ENCODE measurements at places on chromosomes 3 and 15. TPM values are rescaled to one million over a fixed set of nuclear protein-coding genes. Genes with fewer than 3 reads are reported as not detected.

The SELENOS gene
- 44.7 TPM for total RNA-seq

The TRPM1 gene
- total RNA-seq = not detected

The PTPRG gene
- 44.3 TPM for total RNA-seq

The GPR149 gene
- total RNA-seq = not detected

The CERS3 gene
- 0.38 TPM for total RNA-seq

The SKIC8 gene
- total RNA-seq = 46.1 TPM

The TMEM108 gene
- total RNA-seq = 6.7 TPM

The LOXL1 gene
- 17.1 TPM for total RNA-seq

The TMEM45A gene
- 9.9 TPM for total RNA-seq

DNA sequence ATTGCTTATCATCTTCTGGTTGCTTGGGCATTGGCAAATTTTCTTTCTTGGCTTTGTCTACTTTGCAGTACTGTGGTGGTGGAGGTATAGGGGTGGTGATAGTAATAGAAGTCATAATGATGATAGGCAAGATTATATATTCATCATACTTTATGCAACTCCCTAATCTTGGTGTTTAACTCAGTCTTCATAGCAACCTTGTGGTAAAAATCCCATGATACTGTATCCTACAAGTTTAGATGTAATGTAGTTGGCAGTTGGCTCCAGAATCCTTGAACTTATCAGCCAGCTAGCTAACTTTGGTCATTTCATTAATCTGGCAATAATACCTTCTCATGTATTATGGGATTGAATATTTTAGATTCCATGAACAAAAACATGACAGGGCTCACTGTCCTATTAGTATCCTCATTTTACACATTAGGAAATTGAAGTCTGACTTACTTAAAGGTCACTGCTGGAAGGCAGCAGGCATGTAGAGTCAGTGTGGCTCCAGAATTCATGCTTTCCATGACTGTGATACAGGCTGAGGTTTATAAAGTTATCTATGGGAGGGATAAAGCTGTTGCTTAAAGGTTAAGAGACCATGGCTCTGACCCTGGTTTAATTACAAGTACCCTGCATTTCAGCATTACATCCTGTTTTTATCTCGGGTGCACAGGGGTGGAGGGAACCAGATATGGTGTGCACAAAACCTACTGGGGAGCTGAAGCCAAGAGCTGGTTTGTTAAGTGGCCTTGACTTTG lies 33.3 kb downstream of the RBMS3 start:
- DNase-seq = no peak

- DNase-seq = no peak
Measured at GRCh38 chr15:58179206-58179605, 41.0 kb downstream of the AQP9 start.

DNA sequence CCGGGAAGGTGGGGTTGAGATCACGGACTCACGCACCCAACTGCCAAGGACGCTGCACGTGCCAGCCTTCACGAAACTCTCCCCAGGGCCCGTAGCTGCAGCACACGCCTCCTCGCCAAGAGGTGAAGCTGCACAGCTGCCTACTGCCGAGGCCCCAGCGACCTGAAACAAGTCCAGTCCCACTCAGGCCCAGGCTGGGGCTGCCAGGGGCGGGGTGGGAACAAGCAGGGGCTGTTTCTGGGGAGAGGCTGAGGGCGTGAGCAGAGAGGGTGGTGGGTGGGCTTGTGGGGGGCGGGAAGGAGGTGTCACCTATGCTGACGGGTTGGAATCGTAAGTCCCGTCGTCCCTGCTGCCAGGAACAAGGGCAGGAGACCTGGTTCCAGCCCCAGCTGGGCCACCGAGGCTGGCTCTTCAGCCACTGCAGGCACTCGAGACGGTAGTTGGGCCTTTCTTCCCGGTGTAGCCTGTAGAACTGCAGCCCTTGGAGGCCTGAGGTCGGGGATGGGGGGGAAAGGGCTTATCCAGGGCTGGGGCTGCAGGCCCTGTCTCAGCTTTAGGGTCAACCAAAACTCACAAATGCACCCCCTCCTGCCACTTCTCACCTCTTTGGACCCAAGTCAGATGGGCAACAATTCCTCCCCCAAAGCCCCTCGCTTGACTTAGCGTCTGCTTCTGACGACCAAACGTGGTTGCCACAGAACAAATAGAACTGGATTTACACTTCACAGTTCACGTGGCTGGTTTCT lies 44.4 kb downstream of the MUC20 start:
- no peak for DNase-seq

GRCh38 chr3:38805765-38806386 lies 10.1 kb downstream of the SCN10A start:
- DNase-seq = peak; percentile 64

DNA sequence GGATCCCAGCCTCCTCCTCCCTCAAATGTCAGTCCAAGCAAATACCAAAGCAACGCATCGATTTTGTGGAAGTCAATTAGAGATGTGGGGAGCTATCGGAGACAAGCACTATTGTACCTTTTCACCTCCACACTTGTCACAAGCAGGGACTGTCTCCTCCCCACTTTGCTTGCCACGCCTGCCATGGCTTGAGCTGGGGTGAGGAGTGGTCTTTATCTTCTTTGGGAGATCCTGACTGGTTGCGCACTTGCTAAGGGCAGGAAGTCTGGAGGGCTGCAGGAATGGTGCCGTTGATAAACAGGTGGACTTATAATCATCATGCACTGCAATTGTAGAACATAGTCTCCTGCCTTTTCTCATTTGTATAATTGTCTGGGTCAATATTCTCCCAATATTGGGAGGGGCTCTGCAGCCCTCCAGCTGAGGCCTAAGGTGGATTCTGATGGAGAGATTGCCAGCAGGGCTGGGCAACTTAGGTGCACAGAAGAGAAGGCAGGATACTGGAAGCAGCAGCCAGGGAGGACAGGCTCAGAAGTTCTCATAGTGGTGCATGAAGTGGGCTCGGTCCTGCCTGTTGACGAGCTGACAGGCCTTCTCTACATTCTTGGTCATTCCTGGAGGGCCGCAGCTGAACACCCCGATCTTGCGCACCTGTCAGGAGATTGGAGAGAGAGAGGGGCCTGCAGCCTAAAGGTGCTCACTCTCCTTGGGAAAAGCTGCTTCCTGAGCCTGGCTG lies 20.2 kb downstream of the DUOX2 start:
- DNase-seq = no peak

GRCh38 chr3:29887451-29887850 lies 606.6 kb downstream of the RBMS3 start:
- no peak for DNase-seq

DNA sequence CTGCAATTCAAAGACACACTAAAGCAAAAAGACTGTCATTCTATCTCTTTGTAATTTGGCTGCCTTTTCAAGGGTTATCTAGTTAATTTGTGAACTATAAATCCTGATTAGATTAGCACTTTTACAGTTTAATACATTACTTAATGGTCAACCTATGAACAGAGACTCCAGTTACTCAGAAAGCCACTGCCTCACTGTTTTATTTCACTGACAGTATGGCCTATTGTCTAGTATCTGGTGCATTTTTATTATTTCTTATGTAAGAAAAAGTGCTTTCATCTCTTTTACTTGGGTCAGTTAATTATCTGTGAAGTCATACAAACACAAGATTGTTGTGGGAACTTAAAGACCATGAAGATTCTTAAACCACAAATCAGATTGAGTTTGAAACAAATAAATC lies 133.8 kb downstream of the ZBBX start:
- DNase-seq = no peak

DNA sequence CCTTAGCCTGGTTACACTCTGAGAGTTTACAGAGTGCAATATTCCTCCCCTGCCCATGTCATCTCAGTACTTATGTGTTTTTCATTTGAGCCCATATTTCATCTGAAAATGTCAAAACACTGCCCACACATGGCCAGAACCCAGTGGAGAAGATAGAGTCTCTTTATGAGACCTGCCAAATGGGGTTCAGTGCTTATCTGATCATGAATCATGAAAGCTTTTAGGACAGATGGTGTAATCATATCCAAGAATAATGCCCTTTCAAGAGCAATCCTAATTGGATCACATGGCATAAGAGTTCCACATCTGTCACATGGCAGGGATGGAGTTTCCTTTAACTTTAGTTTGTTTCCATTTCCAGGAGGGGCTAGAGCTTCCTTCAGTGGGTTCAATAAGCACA lies 77.2 kb upstream of the AGBL1 start:
- no peak for DNase-seq

- no peak for DNase-seq
Measured at GRCh38 chr3:105846809-105847208, 22.0 kb downstream of the CBLB start.

DNA sequence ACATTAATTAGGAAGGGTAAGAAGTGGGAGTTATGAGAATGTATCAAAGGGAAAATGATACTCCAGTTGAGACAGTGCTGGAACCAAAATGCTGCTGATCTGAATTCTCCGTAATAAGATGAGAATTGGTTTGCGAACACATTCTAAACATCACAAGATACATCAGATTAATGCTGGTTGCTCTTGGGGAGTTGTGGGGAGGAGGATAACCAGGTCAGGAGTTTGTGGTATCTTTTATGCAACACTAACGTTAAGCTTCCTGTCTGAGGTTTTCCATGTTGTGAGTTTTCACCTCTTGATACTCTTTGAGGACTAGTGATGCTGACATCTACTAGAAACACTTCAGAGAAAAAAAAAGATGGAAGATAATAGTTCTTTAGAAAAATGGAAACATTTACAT lies 47.2 kb downstream of the PPARG start:
- DNase-seq = no peak

- no peak for DNase-seq
Measured at GRCh38 chr15:77002954-77003912, 8.3 kb downstream of the PSTPIP1 start.

DNA sequence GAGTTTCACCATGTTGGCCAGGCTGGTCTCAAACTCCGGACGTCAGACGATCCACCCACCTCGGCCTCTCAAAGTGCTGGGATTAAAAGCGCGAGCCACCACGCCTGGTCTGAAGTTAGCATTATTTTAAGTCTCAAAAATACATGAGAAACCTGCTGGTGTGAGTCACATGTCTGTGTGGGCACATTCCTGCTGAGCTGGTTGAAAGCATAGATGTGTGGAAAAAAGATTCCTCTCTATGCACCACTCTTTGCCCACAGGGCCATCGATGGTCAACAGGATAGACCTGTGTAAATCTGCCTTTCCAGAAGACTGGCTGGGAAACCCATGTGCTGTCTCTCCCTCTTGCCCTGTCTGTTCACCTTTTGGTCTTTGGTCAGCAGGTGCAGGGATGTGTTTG lies 63.5 kb downstream of the CHRD start:
- DNase-seq = no peak

- no peak for DNase-seq
Measured at GRCh38 chr3:196517162-196517800, 2.1 kb upstream of the SMCO1 start.

GRCh38 chr3:42780892-42781700 lies 8.0 kb upstream of the CCDC13 start:
- peak; percentile 16 for DNase-seq

DNA sequence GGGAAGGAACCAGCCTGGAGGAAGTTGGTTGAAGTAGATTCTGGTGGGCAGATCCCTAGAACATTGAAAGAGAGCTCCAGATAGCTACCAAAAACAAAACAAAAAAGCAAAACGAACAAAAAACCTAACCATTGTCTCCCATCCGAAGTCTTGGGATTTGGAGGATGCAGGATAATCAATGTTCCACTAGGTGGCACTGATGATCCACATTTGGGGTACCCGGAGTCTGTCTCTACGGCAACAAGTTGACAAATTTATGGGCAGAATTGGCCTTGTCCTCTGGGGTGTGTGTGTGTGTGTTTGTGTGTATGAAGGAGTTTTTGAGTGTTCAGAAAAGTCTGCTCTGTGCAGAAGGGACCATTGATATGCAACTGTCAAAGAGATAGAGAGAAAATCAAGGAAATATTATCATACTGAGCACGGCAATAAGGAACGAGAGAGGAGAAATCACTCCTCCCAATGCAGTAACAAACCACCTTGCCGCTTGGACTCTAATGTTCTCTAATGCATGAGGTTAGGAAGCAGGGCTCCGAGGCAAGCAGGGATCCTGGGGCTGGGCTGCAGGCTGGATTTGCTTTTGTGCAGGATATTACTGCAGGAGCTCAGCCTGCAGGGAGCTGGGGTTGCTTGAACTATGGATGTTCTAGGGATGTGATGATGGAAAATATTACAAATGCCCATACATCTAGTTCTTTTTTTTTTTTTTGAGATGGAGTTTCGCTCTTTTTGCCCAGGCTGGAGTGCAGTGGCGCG lies 59.8 kb upstream of the KLHL25 start:
- DNase-seq = peak; percentile 28

- no peak for DNase-seq
Measured at GRCh38 chr3:78154521-78155186, 1114.8 kb downstream of the ROBO2 start.

- DNase-seq = no peak
Measured at GRCh38 chr15:70251246-70251990, 153.7 kb upstream of the TLE3 start.

- DNase-seq = no peak
Measured at GRCh38 chr3:45143673-45144671, 2.2 kb downstream of the CDCP1 start.

DNA sequence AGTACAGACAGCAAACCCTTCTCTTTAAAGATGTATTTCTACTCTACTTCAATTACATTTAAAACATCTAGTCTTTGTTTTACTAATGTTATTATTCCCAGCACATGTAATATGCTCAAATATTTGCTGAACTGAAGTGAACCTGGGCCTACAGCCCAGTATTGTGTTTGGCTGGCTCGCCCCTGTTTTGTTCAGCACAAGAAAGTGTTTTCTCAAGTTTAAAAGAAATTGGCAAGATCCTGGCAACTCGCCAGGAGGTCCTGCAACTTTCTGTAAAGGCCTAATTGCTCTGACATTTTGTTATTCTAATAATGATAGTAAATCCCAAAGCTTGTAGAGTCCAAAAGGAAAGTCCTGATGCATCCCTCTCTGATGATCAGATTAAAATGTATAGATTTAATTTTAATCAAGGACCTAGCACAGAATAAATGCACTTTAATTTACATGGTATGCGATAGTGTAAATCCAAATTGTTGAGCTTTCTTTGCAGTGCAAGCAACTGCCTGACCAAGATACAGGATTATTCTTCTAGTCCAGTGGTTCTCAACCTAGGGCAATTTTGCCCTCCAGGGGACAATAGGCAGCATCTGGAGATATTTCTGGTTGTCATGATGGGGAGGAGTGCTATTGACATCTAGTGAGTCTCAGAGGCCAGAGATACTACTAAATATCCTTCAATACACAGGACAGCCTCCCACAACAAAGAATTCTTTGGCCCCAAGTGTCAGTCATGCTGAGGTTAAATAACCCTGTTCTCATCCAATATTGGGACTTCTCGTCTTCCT lies 35.7 kb upstream of the TMOD3 start:
- DNase-seq = no peak

GRCh38 chr3:145820170-145820569 lies 340.8 kb downstream of the PLOD2 start:
- DNase-seq = no peak

GRCh38 chr3:190303884-190304283 lies 18.4 kb downstream of the CLDN1 start:
- DNase-seq = no peak
